ENCODE measurements at places on chromosomes 2 and 18. TPM values are rescaled to one million over a fixed set of nuclear protein-coding genes. Genes with fewer than 3 reads are reported as not detected.

DNA sequence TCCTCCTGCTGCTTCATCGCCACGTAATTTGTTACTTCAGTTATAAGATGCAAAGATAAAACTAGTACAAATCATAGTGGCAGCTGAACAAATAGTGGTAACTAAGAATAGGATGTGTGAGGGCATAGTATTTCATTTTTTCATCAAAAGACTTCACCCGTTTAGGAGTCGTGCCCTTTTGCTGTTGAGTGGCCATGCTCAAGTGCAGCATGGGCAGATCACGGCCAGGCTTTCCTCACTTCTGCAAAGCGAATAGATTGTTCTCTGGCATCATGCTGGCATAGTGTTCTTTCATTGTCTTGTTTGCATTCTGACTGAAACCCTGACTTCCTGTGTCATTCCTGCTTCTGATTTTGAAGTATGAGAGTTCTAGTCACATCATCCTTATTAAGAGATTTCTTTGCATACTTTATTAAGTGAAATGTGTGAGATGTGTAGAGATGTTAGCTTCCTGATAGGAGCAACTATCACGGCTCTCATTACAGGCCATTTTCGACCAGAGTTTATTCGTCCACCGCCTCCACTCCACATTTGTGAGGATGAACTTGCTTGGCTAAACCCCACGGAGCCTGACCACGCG is 11.8 kb downstream of the CNOT11 start:
- no peak overlapping the region for H3K4me3 ChIP-seq
- DNase-seq, result no peak
- H3K36me3 ChIP-seq, result peaks cover 27% of the 10 kb centered on the region
- H3K27ac ChIP-seq, result no peak overlapping the region
- no peaks in the 10 kb centered on the region for H3K27me3 ChIP-seq

GRCh38 chr2:168649105-168649504 is 153.3 kb upstream of the NOSTRIN start:
- H3K27me3 ChIP-seq, result no peaks in the 10 kb centered on the region
- no peak overlapping the region for H3K27ac ChIP-seq
- H3K4me3 ChIP-seq, result no peak overlapping the region
- peaks cover 10% of the 10 kb centered on the region for H3K4me1 ChIP-seq

Gene RETSAT
- 22.1 TPM for polyA plus RNA-seq

Gene GRB14
- polyA plus RNA-seq, result 74.9 TPM

Gene PTPRN
- polyA plus RNA-seq, result 58.3 TPM

Gene NHEJ1
- polyA plus RNA-seq, result 4.1 TPM

Gene CSRNP3
- polyA plus RNA-seq, result 0.91 TPM

Gene FBXO15
- 1.3 TPM for polyA plus RNA-seq

Measured in pancreas (tissue), 10 donors.